ENCODE measurements at places on chromosomes 3 and 15. TPM values are rescaled to one million over a fixed set of nuclear protein-coding genes. Genes with fewer than 3 reads are reported as not detected.

SCG3 gene
- total RNA-seq: not detected

HRH1 gene
- 11.2 TPM for total RNA-seq

CCDC39 gene
- total RNA-seq: not detected

SLC2A2 gene
- not detected for total RNA-seq
